ENCODE measurements at places on chromosomes 11 and 22.
A peak's percentile ranks its signal among the peaks of the same experiment; 100 is the strongest.

DNA sequence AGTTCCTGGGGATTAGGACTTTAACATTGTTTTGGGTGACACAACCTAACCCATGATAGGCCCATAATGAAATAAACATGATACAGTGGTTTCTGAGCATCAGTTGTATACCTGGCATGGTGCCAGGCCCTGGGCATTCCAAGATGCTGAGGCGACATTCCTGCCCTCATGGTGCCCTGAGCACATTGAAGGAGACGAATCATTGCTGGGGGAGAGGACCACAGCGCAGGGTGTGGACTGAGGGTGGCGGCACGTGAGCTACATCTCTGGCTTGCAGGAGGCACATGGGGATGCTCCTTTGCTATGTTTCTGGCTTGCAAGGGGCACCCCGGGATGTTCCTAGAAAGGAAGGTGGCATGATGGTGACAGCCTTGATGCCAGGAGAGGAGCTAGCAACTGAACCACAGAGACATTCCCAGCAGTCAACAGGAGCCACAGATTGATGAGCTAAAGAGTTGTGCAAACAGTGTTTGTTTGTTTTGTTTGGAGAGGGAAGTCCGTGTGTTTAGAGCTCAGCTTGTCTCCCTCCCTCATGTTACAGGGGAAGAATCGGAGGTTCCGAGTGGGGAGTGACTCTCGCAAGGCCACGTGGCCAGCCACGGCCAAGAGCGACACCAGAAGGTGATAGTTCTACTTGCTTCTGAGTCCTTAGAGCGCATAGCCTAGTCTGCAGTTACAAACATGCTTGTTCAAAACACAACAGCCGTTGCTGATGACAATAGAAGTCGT, 106.4 kb downstream of the MIAT start:
- ATAC-seq, result no peak
- H3K4me1 ChIP-seq, result peaks cover 10% of the 10 kb centered on the region
- no peaks in the 10 kb centered on the region for H3K27me3 ChIP-seq
- no peak overlapping the region for H3K4me3 ChIP-seq

GRCh38 chr22:41823797-41824196, 9.1 kb upstream of the SREBF2 start:
- peaks cover 34% of the 10 kb centered on the region for H3K4me1 ChIP-seq
- H3K27me3 ChIP-seq, result no peaks in the 10 kb centered on the region
- H3K4me3 ChIP-seq, result peak overlapping the region; percentile 27
- ATAC-seq, result no peak
- H3K27ac ChIP-seq, result peak overlapping the region; percentile 85
- peaks cover 23% of the 10 kb centered on the region for H3K36me3 ChIP-seq

- peak; percentile 99 for ATAC-seq
- no peaks in the 10 kb centered on the region for H3K4me1 ChIP-seq
- H3K27ac ChIP-seq, result peak overlapping the region; percentile 22
- no peaks in the 10 kb centered on the region for H3K27me3 ChIP-seq
- H3K36me3 ChIP-seq, result no peaks in the 10 kb centered on the region
Observed at GRCh38 chr11:95577716-95578460, 211.7 kb downstream of the FAM76B start.

DNA sequence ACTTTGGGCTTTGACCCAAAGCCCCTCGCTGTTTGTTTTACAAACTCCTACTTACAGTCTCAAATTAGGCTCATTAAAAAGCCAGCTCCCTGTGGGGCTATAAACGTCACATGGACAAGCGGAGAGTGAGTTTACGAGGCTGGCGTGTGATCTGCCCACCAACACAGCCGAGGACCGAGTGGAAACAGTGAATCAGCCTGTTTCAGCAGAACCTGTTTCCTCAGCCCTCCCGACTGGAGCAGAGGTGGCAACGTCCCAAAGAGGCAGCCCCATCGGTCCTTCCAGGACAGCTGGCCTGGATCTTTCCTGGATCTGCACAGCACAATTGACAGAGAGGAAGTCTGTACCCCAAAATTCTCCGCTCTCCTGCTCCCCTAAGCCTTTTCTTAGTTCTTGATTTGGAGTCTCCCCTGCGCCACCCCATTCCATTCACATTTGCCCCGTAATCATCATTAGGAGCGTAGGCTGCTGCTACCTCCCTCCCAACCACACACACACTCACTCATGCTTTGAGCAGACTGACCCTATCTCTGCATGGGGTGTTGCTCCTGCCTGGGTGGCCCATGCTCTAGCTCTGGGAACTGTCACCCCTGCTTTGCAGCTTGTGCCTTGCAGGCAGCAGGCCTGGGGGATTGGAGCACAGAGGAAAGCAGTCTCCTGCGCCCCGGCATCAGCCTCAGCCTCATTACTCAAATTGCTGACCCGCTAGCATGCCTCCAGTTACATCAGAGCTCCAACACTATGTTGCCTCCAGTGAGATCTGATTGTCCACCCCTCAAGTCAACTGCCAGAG, 117.8 kb downstream of the NAT10 start:
- no peaks in the 10 kb centered on the region for H3K4me1 ChIP-seq
- no peak overlapping the region for H3K27ac ChIP-seq
- H3K4me3 ChIP-seq, result no peak overlapping the region
- no peak for ATAC-seq
- H3K27me3 ChIP-seq, result peaks cover 6% of the 10 kb centered on the region
- H3K36me3 ChIP-seq, result no peaks in the 10 kb centered on the region

DNA sequence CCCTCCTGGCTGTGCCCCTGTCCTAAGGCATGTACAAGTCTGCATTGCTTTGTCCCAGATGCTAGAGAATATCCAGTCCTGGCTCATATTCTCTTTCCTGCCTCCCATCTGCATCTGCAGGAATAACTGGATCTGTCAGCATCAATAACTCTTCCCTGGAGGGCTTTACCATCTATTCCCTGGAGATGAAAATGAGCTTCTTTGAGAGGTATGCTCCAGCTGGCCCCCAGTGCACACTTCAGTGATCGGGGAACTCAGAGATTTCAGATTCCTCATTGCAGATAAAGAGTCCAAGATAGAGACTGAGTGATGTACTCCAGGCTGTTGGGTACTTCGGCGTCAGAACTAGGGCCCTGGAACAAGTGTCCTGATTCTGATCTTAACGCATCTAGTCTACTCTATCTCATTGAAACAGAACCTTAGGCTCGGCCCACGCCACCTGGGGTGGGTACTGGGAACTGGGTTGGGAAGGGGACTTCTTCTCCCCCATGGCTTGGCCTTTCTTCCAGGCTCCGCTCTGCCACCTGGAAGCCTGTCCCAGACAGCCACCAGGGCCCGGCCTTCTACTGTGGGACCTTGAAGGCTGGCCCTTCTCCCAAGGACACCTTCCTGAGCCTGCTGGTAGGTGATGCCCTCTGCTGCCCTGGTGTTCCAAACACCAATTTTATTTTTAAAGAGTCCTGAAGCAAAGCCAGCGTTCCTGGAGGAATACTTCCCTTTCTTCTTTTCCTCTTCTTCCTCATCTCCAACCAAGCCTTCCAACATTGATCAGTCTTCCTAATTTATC, 17.8 kb upstream of the GLB1L2 start:
- H3K4me1 ChIP-seq, result no peaks in the 10 kb centered on the region
- no peak overlapping the region for H3K4me3 ChIP-seq
- H3K27me3 ChIP-seq, result peaks cover 3% of the 10 kb centered on the region

- no peak overlapping the region for H3K4me3 ChIP-seq
- H3K27ac ChIP-seq, result peak overlapping the region; percentile 18
- H3K4me1 ChIP-seq, result no peaks in the 10 kb centered on the region
- H3K36me3 ChIP-seq, result no peaks in the 10 kb centered on the region
Observed at GRCh38 chr22:38042488-38042790, 14.8 kb upstream of the PICK1 start.

DNA sequence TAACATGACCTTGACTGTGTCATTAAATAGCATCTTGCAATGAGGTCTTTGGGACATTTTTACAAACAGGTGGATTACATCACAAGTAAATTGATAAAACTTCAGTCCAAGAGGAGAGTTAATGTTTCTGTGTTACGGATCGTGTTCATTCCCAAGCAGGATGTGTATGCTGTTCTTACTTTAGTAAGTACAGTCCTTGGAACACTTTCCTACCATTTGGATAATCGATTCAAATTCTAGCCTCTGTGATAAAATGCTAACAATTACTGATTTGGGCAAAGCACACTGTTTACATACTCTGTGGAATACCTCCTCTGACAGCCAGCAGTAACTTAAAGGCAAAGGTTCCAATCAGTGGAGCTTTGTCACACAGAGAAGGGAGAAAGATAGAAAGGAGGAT, 351.7 kb downstream of the FAT3 start:
- H3K27ac ChIP-seq, result no peak overlapping the region
- H3K36me3 ChIP-seq, result no peaks in the 10 kb centered on the region
- H3K27me3 ChIP-seq, result no peaks in the 10 kb centered on the region
- no peaks in the 10 kb centered on the region for H3K4me1 ChIP-seq
- no peak overlapping the region for H3K4me3 ChIP-seq

GRCh38 chr11:96508861-96509260, 119.0 kb downstream of the JRKL start:
- no peaks in the 10 kb centered on the region for H3K27me3 ChIP-seq
- H3K4me1 ChIP-seq, result no peaks in the 10 kb centered on the region
- no peaks in the 10 kb centered on the region for H3K36me3 ChIP-seq
- H3K27ac ChIP-seq, result no peak overlapping the region

- no peak for ATAC-seq
- no peaks in the 10 kb centered on the region for H3K4me1 ChIP-seq
- no peaks in the 10 kb centered on the region for H3K27me3 ChIP-seq
- H3K4me3 ChIP-seq, result no peak overlapping the region
Observed at GRCh38 chr11:46134540-46134939, 13.3 kb upstream of the PHF21A start.

DNA sequence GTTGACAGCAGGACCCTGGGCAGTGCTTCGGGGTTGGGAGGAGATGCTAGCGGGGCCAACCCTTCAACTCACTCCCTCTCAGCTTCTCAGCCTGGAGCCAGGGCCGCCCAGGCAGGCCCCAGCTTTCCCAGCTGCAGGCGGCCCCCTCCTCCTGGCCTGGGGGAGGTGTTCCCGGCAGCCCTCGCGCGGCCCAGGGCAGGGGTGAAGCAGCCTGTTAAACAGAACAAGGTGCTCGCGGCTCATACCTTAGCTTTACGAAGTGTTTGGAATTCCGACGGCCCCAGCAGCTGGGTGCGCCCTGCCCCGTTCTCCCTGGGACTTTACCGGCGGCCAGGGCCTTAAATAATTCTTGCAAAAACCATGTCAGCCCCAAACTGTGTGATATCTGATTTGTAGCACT, 17.2 kb downstream of the MRPL23 start:
- no peaks in the 10 kb centered on the region for H3K27me3 ChIP-seq
- no peak for ATAC-seq
- H3K27ac ChIP-seq, result no peak overlapping the region
- H3K4me1 ChIP-seq, result no peaks in the 10 kb centered on the region
- no peak overlapping the region for H3K4me3 ChIP-seq

DNA sequence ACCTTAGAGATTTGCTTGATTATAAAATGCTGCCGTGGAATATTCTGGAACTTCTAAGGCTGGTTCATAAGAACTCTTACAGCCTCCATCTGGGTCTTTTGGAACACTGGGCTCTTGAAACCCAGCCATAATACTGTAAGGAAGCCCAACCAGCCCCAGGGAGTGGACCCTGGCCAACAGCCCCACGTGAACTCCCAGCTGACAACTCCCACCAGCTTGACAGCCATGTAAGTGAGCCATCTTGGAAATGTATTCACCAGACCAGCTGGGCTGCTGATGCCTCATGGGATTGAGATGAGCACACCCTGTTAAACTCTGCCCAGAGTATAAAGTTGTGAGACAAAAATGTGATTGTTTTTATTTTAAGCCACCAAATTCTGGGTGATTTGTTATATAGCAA, 378.7 kb upstream of the RAG2 start:
- no peaks in the 10 kb centered on the region for H3K4me1 ChIP-seq
- H3K4me3 ChIP-seq, result no peak overlapping the region
- H3K27me3 ChIP-seq, result no peaks in the 10 kb centered on the region

- H3K4me1 ChIP-seq, result peaks cover 4% of the 10 kb centered on the region
- no peaks in the 10 kb centered on the region for H3K36me3 ChIP-seq
- no peak overlapping the region for H3K27ac ChIP-seq
- no peak overlapping the region for H3K4me3 ChIP-seq
- H3K27me3 ChIP-seq, result peaks cover 29% of the 10 kb centered on the region
Observed at GRCh38 chr22:45499746-45500145, 2.9 kb upstream of the FBLN1 start.

DNA sequence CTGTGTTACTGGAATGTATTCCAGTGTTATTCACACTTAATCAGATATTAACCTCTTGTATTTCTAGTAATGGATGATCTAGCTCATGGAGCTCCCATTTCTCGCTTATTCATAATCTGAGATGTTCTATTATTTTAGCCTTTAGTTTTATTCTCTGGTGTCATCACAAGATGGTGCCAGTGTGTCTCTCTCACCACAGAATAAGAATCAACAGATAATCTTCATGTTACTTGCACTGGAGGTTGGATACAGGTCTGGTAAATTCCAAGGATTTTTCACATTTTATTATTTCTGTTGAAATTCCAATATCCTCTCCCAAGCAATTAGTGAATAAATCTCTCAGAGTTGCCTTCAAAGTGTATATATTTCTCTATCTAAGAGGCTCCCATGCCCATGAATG, 74.6 kb downstream of the CASP12 start:
- no peak for ATAC-seq
- H3K27me3 ChIP-seq, result no peaks in the 10 kb centered on the region
- H3K36me3 ChIP-seq, result no peaks in the 10 kb centered on the region
- no peaks in the 10 kb centered on the region for H3K4me1 ChIP-seq
- no peak overlapping the region for H3K27ac ChIP-seq

DNA sequence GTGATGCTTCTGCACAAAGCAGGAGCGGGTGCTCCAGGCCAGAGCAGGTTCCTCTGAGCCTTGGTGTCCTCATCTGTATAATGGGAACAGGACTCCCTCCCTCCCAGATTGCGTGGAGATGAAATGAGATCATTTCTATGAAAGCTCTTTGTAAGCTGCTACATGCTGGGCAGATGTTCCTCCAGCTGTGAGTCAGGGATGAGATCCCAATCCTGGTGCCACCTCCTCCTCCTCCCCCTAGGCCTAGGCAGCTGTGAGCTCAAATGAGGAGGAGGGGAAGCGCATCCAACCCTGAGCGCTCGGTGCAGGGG, 7.0 kb upstream of the CABP2 start:
- H3K4me1 ChIP-seq, result no peaks in the 10 kb centered on the region
- ATAC-seq, result no peak
- no peaks in the 10 kb centered on the region for H3K36me3 ChIP-seq
- H3K27me3 ChIP-seq, result peaks cover 12% of the 10 kb centered on the region
- H3K27ac ChIP-seq, result no peak overlapping the region
- H3K4me3 ChIP-seq, result no peak overlapping the region

- no peak overlapping the region for H3K27ac ChIP-seq
- H3K27me3 ChIP-seq, result peaks cover 6% of the 10 kb centered on the region
- no peak overlapping the region for H3K4me3 ChIP-seq
- no peaks in the 10 kb centered on the region for H3K4me1 ChIP-seq
- peak; percentile 14 for ATAC-seq
- no peaks in the 10 kb centered on the region for H3K36me3 ChIP-seq
Observed at GRCh38 chr11:134514354-134514951, 102.4 kb upstream of the B3GAT1 start.

Measured in activated T-helper 17 cell treated with anti-CD3 and anti-CD28 coated beads, Interleukin-2, amount 50 U/mL, for 72 hours (primary cell).